ENCODE measurements at places on chromosomes 2 and 18.

DNA sequence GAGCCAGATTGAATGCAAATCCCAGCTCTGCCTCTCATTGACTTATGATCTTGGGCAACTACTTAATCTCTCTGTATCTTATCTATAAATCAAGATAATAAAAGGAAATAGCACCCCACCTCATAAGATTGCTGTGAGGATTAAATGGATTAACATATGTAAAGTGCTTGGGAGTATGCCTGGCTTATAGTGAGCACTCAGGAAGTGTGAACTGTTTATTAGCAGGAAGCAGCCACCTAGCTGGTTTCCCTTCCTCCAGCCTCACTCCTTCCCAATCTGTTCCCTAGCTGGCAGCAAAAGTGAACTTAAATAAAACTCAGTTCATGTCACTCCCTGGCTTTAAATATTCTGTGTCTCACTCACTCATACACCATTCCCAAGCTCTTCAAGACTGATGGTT, 526.6 kb upstream of the PKDCC start:
- no peak for DNase-seq

DNA sequence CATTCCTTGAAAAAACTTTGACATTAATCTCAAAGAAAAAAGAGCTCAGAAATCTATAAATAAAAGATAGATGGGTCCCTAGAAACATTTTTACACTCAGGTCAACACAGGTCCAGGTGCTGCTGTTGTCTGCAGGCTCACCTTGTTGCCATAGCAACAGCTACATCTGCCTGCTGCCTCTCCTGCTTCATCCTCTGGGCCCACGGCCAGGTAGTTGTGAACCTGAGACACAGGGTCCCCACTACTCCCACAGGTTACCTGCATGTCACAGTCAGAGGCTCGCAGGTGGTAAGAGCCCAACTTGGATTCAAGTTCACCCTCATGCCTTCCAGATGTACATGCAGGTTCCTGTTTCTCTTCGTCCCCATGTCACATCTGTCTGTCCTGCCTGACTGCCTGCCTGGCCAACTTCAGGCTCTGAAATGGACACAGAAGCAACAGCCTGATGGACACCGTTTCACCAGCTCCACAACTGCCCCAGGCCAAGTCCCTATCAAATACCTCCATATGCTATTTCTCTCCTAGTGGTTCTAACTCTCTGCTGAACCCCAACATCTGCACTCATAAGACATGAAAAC, 88.3 kb upstream of the SALL3 start:
- DNase-seq = no peak

- DNase-seq = no peak
Measured at GRCh38 chr18:1917569-1917968, 653.7 kb downstream of the METTL4 start.

GRCh38 chr2:1714291-1715064, 29.8 kb downstream of the PXDN start:
- DNase-seq = no peak

DNA sequence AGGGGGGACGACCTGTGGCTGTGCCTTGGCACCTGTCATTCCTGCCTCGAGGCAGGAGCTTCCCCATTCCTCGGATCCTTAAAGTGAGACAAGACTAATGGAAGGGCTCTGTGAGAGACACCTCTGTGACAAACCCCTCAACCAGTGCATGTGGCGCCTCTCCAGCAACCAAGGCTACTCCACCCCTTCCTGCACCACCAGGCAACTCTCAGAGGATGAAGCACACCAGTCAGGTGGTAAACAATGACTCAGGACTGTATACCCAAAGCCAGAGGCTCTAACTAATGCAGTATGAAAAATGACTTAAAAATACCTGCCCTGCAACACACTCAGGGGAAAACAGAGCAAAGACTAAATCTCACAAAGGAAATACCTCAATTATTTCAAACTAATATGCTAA, 136.9 kb downstream of the UXS1 start:
- DNase-seq = no peak

GRCh38 chr2:128380061-128380889, 61.6 kb upstream of the HS6ST1 start:
- DNase-seq = no peak

- DNase-seq = no peak
Measured at GRCh38 chr2:201830666-201831065, 24.3 kb downstream of the CDK15 start.

DNA sequence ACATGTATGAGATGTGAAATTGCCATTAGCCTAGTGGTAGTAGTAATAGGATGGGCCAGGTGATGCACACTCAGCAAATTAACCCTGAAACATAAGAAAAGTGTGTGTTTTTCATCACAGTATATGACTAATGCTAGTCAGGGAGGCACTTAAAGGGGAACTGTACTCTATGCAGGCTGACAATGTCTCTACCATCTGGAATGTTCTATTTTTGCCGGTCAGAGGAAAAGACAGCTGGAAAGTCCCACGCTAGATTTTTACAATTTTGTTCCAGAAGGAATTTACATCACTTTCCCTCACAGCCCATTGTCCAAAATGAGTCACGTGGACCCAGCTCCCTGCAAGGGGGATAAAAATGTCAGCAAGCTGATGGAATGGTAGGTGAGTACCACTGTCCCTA, 746.3 kb upstream of the CHAC2 start:
- DNase-seq = no peak

DNA sequence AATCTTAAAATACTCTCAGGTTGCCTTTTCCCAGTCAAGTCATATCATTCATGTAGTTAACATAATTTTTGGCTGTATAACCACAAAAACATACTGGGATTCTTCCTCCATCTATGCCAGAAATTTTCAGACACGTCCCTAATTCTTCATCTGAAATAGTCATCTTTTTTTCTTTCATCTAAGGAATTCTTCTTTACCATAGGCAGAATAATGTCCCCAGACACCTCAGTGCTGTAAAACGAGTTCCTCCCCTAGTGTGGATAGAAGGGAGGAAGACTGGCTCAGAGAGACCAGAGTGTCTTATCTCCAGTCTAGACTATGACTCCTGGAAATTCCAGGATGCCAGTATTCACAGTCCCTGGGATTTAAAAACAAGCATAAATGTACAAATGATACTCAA, 127.8 kb downstream of the MREG start:
- DNase-seq = no peak

DNA sequence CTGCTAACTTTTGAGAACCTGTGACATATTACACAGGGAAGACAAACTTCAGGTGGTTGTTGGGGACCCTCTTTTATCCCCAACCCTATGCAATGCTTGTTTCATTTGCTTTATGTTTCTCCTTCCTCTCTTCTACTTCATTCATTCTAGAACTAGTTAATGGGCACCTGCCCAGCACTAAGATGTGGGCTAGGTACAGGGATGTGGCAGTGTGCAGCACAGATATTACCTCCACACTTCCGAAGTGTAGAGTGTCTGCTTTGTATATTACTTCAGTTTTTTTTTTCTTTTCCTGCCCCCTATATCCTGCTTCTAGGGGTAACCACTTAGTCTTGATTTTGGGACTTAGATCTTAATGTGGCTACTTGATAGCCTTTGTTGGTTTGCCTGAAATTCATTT, 35.1 kb downstream of the CD28 start:
- DNase-seq = no peak

DNA sequence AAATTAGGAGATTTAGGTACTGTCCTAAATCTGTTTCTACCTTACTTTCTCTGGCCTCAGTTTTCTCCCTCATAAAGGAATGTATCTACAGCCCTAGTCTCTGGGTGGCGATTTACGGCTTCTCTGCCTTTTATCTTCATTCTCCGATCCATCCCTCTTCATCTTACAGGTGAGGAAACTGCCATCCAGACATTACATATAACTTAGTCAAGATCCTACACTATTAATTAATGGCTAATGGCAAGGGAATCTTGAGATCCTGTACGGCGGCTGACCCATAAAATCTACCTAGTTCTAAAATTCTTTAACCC, 386 bp upstream of the YIPF4 start:
- no peak for DNase-seq

Measured in iPS DF 19.7 (cell line).